KG1 (cell line): ENCODE measurements at places on chromosomes 4 and X.

DNA sequence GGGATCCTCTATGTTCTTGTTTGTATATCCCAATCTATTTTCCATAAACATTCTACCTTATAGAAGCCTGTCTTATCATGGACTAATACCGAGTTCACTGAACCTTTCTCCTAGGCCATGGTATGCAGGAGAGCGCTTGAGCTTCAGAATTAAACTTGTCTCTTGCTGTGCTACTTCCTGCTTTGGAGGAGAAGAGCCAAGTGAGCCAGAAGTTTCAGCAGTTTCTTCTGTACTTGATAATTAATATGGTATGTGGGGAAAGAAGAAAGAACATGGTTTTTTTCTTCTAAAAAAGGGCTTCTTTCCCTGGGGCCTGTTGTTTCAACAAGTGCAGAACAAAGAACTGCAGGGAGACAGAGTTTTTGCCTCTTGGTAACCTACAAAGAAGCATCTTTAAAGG is 172.8 kb downstream of the ATG4A start:
- DNase-seq, result no peak

DNA sequence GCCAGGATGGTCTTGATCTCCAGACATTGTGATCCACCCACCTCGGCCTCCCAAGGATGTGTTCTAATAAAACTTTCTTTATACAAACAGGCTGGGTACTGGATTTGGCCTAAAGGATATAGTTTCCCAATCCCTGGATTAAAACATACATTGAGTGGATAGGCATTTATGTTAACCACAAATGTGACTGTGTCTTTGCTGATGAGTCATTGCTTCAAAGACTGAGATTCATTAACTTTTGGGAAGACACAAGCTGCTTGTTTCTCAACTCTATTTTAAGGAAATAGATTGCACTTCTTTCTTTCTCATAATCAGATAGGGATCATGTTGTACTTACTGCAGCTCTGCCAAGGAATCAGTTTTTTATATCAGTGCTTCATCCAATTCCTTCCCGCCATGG is 131.3 kb upstream of the AGA start:
- DNase-seq, result no peak

- no peak for DNase-seq
Observed at GRCh38 chrX:111822191-111822590, 53.8 kb upstream of the TRPC5OS start.

DNA sequence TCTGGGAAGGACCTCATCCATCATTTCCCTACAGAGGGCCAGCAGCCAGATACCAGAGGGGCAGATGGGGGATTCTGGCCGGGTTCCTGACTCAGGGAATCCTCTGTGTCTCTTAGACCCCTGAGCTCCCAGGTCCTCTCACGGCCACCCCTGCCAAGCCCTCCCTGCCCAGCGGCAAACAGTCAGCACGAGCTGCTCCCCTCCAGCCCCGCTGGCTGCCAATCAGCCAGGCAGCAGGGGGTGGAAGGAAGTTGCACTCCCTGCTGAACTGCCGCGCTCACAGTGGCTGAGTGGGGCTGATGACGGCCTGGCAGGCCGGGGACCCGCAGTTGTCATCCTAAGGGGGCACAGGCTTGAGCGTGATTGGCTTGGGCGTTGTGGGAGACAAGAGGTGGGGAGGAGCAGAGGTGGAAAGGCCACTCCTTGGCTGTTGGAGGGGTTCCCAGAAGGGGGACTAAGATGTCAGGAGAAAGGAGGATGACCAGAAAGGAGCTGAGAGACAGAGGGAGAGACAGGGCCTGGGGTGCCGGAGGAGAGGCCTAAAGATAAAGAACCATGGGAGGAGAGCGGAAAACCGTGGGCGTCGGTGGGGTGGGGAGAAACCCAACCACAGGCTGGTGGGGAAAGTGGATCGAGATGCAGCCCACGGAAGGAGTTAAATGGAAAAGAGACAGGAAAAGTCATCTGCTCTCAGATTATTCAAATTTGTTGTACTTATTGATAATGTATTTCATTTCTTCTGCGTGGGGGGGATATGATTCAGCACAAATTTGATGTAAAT is 4.4 kb upstream of the CCDC149 start:
- DNase-seq, result no peak

GRCh38 chr4:94714365-94715160 is 43.2 kb upstream of the BMPR1B start:
- DNase-seq, result no peak

DNA sequence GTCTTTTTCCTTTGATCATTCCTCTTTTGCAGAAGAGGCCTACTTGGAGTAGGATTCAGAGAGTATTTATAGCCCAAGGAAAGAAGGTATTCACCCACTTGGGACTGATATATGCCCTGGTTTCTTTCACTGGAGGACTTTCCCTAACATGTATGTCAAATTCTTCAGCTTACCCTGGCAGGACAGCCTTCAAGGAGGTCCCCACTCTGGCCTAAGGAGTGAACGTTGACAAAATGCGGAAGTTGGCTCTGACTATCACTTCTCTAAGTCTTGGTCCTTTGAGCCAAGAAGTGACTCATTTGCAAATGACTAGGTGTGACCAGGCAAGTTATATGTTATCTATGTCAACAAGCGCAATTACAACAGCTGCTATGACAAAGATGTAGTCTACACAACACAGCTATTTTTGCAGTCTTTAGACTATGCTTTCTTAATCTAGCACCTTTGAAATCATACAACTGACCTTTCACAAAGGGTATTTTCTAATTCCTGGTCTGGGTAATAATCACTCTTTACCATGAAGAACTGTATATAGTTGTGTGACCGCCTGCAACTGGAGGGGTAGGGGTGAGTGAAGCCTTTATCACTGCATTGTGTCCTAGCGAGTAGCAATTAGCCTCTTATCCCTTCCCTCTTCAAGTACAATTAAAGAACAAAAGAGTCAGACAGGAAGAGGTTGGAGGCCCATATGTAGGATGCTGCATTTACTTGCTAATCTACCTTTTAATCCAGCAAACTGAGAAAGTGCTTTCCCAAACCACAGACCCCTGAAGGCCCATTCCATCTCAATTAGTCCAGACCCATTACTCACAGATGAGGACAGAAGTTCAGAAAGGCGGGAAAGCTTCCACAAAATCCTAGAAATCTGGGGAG is 50.1 kb downstream of the RASGEF1B start:
- peak; percentile 43 for DNase-seq

DNA sequence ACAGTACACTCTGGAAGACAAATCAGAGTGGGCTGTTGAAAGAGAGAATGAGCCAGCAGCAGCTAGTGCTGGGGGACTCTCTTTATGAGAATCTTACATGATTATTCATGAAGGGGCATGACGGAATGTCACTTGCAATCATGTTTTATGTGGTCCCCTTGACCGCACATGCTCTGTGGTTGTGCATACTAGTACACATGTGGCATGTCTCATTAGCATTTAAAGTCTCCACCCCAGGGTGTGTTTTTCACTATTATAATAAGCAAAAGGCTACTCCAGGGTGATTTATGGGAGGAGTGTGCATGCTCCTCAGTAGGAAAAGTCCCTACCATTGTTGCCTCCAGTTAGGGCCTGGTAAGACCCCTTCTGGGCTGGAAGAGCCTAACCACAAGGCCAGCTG is 30.7 kb upstream of the MAGEA11 start:
- no peak for DNase-seq

DNA sequence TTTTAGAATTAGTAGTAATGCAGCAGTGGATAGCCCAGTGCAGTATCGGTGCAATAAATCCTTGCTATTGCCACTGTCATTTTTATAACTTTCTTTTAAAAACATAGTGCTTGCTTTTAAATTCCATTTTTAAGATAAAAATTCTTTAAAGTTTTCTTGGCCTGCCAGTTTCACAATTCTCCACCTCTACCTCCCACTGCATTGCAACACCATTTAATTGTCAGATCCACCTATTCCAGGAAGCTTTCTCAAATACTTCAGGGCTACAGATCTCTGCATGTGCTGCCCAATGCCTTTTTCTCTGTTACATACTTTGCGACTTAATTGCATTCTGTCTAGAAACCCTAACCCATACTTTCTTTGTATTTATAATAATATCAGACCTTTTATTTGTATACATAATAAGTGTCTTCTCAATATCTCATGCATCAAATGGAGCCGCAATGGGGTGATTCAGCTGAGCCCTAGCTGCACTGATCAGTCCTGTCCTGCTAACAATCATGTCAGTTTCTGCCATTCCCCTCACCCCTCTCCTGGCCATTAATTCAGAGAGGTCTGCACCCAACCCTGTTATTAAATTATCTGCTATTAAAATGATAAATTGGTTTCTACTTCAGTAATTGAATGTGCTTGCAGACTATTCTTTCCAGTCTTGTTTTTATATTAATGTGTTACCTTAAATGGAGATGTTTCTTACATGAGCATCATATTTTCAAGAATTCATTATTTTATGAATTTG is 193.1 kb downstream of the SLIT2 start:
- DNase-seq, result no peak

DNA sequence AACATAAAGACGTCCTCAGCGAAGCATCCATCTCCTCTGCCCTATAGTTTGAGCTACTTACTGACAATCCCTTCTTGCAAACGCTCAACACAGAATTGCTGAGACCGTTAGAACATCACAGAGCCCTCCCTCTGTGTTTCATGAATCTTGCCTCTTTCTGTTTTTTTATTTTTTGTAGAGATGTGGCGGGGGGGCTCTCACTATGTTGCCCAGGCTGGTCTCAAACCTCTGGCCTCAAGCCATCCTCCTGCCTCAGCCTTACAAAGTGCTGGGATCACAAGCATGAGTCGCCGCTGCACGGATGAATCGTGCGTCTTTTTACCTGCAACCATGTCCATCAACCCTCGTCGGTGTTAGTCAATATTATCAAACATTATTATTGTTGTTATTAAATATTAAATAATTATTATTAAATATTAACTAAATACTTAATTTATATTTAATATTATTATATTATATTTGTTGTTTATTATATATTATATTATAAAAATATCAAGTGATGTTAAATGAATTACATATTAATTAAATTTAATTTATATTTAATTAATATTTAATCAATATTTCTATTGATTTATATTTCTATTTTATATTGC is 200.7 kb downstream of the CRLF2 start:
- DNase-seq, result no peak

- no peak for DNase-seq
Observed at GRCh38 chrX:79079477-79079876, 65.0 kb upstream of the GPR174 start.

DNA sequence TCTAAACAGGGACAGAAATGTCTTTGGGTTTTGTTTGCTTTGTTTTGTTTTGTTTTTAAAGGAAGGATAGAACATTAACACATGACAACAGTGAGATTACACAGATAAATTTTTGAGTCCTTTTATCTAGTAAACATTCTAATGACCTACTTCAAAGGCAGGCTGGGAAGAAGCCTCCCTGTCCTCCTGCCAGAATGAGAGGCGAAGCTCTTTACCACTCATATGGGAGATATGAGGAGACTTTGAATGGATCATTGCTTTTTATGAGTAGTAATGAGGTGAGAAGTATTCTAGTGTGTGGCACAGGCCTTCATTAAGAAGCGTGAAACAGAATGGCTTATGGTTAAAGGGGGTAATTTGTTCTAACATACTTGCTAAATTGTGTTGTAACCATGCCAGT is 172.0 kb downstream of the FBXO8 start:
- DNase-seq, result no peak

- DNase-seq, result no peak
Observed at GRCh38 chr4:26238426-26238777, 82.4 kb upstream of the RBPJ start.

DNA sequence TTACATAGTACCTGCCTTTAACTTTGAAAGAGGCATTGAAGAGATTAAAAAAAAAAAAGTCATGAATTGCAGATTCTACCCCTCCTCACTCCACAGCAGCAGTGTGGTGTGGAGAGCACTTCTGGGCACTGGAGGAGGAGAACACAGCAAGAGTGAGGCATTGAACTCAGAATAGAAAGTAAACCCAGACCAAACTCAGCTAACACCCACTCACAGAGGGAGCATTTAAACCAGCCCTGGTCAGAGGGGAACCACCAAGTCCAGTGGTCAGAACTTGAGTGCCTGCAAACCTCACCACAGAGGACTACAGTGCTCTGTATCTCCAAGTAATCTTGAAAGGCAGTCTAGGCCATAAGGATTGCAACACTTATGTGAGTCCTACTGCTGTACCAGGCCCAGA is 15.6 kb upstream of the UGT2A1 start:
- DNase-seq, result no peak

DNA sequence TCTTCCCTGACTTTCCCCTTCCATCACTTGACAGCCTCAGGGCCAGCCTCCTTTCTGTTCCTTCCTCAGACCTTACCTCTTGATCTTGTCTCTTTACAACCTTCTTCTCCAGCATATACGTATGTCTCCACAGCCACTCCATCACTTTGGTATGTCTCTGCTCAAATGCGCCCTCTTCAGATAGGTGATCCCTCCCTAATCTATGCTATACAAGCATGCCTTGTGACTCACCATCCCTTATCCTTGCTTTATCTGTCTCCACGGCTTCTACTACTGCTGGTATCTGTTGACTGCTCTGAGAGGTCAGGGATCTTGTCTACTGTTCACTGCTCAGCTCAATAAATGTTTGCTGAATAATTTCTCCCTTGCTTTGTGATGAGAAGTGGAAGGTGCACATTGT is 9.0 kb downstream of the ARAP2 start:
- no peak for DNase-seq

DNA sequence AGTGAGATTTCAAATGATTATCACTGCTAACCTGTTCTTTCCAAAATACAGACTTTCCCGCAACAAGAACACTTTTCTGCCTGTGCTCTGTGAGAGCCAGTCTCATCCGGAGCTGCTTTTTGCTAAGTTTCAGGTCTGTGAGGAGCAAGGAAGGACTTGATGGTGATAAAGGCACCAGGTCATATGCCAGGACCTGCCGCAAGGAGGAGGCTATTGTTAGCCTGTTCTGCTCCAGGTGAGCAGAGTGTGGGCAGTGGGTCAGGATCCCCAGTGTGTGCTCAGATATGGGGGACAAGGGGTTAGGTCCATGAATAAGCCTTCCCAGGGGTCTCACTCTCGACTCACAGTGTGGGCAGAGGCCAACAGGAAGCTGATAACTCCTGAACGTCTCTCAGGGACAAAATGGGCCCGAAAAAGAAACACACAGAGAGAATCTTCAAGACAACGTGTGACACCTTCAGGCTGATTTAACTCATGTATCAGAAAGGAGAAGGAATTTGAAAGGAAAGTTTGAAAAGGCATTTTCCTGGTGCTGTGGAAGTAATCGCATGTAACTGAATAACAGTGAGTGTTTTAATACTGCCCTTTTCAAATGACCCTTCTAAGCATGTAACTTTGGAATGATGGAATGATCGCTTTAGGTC is 57.7 kb upstream of the PDLIM3 start:
- no peak for DNase-seq

DNA sequence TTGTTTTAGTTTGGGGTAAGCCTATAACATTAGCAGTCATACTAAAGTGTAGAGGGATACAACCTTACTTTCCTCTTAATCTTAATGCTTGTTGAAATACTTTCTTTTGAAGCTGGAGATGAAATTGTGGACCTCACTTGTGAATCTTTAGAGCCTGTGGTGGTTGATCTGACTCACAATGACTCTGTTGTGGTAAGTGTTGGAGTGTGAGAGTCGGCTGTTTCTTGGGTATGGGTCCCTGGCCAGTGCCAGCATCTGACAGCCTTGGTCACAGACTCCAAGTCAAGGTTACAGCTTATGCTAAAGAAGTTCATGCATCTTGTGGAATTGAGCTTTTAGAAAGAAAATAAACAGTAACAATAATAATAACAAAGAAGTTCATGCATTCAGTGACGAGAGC is 31.6 kb downstream of the RNF4 start:
- no peak for DNase-seq

- no peak for DNase-seq
Observed at GRCh38 chr4:123740236-123740635, 343.6 kb downstream of the SPRY1 start.

GRCh38 chr4:131344761-131345160 is 1804.3 kb upstream of the PCDH10 start:
- DNase-seq, result no peak
